Activated T-helper 1 cell treated with anti-CD3 and anti-CD28 coated beads, Interleukin-12 subunit alpha, Interleukin-12 subunit beta, Interleukin-2, Interleukin-4 antibody, amounts not matched to agents 30 ng/mL and 10 ng/mL and 1 ng/mL, durations not matched to agents 14 hours and 24 hours and 36 hours (primary cell): ENCODE measurements at places on chromosomes 16 and 17.

- DNase-seq = no peak
Measured at GRCh38 chr17:59838052-59838916, 54.5 kb downstream of the TUBD1 start.

DNA sequence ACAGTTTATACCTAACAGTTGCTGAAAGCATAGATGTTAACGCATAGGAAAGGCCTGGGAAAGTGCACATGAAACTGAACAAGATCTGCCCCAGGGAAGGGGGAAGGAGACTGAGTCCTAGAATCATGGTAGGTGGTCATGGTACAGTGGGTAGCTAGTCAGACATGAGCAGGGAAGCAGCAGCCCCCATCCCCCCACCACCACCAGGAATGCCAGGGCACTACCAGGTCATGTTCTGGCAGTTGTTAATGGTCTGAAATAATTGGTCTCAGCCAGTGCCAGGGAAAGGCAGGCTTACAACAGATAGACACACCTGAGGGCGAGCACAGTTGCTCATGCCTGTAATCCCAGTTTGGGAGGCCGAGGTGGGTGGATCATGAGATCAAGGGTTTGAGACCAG lies 185.2 kb downstream of the CPPED1 start:
- DNase-seq = no peak

DNA sequence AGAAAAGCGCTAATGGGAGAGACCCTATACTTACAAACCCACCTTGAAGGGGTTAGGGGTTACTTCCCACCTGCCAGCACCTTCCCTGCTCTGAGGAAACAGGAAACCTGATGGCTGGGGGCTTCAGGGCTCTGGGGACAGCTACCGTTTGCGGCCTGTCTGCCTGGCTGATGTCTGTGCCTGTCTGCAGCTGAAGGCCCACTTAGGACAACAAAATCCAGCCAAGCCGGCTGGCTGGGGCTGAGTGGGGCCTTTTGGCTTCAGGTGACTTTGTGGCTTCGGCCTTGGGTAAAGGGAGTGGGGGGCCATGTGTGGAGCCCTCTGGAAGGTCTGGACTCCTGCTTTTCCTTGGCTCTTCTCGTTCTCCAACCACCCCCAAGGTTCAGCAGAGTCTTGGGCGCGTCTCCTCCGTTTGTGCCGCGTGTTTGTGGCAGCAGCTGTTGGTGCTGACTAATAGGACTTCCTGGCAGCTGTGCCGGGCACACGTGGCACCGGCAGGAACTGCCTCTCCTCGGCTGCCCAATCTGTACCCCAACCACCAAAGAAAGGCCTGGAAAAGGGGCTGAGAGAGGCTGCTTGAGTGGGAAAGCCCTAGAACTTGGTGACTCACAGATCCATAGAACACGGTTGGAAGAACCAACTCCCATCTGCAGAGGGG lies 186.7 kb downstream of the MSI2 start:
- DNase-seq = peak; percentile 31

- no peak for DNase-seq
Measured at GRCh38 chr16:87431926-87432325, 39.8 kb downstream of the MAP1LC3B start.
